ENCODE measurements at places on chromosomes 1 and 21.

- no peak for DNase-seq
Observed at GRCh38 chr1:72435025-72435424, 152.7 kb upstream of the NEGR1 start.

DNA sequence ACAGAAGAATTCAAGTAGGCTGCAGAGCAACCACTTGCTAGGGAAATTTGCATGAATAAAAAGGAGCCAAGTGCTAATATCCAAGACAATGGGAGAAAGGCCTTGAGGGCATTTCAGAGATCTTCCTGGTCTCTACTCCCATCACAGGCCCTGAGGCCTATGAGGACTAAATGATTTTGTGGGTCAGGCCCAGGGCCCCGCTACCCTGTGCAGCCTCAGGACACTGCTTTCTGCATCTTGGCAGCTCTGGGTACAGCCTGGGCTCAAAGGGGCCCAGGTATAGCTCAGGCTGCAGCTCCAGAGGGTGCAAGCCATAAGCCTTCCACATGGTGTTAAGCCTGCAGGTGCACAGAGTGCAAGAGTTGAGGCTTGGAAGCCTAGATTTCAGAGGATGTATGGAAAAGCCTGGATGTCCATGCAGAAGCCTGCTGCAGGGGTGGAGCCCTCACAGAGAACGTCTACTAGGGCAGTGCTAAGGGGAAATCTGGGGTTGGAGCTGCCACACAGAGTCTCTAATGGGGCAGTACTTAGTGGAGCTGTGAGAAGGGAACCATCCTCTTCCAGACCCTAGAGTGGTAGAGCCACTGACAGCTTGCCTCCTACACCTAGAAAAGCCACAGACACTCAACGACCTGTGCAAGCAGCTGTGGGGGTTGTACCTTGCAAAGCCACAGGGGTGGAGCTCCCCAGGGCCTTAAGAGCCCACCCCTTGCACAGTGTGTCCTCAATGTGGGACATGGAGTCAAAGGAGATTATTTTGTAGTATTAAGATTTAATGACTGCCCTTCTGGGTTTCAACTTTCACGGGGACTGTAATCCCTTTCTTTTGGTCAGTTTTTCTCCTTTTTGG lies 13.7 kb upstream of the ACTRT2 start:
- no peak for DNase-seq

- no peak for DNase-seq
Observed at GRCh38 chr1:18557621-18558465, 72.8 kb upstream of the PAX7 start.

GRCh38 chr1:115880981-115881672 lies 40.2 kb upstream of the NHLH2 start:
- no peak for DNase-seq

GRCh38 chr1:181117648-181118449 lies 29.3 kb downstream of the IER5 start:
- no peak for DNase-seq

DNA sequence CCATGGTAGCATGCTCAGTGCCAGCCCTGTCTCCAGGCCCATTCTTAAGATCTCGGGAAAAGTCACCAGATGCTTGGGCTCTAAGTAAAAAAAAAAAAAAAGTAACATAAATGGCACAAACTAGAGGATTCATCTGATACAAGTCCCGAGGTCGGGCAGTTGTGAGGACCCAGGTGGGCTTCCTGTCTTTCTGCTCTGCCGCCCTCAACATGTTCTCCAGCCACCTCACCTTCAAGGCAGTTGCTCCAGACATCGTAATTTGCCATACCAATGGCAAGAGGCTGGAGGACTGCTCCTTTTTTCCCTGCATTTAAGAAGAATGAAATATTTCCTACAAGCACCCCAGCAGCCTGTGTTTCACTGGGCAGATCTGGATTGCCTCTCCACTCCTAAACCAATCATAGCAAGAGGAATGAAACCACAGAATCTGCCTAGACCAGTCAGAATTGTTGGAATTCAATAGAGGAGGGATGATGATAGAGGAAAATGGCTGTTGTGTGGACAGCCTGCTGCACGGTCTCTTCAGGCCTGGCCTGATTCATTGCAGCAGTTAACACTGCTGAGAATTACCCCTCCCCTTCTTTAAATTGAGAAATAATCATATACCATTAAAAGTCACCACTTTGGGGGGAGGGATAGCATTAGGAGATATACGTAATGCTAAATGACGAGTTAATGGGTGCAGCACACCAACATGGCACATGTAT lies 5.4 kb downstream of the HMGN2 start:
- DNase-seq, result no peak

GRCh38 chr1:174358344-174358743 lies 89.4 kb upstream of the GPR52 start:
- DNase-seq, result no peak

- no peak for DNase-seq
Observed at GRCh38 chr1:30321996-30322858, 401.2 kb downstream of the MATN1 start.

DNA sequence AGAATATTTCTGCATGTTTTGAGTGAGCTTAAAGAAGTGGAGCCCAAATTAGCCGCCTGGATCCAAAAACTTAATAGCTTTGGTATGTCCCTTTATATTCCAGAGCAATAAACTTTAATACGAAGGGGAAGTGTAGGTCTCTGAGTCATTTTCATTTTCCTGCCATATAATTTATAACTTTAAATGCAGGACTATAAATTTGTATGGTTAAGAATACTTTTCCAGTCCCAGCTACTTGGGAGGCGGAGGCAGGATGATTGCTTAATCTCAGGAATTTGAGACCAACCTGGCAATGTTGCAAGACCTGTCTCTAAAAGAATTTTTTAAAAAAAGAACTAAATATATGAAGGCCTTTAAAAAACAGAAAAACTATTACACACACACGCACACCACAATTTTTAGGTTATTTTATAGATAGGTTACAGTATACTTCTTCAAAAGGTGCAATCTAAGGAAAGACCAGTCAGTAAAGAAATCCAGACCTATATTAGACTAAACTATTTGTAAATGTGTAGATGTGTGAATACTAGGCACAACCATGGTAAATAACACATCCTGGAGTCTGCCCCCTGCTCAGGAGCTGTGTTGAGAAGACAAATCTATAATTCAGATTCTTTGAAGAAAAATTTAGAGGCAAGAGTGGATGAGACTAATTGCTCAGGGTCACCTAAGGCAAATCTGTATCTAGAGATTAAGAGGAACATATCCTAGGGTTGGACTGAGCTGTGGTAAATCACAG lies 80.3 kb downstream of the TTC3 start:
- DNase-seq, result no peak

DNA sequence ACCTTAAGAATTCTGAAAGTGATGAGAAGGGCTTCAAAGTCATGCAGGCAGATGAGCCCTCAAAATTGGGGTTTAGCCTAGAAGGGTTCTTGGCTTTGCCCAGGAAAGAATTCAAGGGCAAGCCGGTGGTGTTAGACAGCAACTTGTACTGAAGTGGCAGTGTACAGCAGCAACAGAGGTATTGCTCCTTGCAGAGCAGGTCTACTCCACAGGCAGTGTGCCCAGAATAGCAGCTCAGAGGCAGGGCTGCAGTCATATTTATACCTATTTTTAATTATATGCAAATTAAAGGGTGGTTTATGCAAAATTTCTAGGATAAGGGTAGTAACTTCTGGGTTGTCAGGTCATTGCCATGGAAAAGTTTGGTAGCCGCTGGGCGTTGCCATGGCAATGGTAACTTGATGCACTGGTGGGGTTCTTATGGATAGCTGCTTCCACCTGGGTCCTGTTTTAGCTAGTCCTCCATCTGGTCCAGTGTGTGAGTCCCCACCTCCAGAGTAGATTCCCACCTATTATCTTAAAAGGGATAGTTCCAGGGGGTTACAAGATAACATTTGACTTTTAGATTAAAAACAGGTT lies 57.9 kb upstream of the CR2 start:
- DNase-seq, result no peak

- no peak for DNase-seq
Observed at GRCh38 chr1:31101147-31101502, 35.6 kb upstream of the PUM1 start.

DNA sequence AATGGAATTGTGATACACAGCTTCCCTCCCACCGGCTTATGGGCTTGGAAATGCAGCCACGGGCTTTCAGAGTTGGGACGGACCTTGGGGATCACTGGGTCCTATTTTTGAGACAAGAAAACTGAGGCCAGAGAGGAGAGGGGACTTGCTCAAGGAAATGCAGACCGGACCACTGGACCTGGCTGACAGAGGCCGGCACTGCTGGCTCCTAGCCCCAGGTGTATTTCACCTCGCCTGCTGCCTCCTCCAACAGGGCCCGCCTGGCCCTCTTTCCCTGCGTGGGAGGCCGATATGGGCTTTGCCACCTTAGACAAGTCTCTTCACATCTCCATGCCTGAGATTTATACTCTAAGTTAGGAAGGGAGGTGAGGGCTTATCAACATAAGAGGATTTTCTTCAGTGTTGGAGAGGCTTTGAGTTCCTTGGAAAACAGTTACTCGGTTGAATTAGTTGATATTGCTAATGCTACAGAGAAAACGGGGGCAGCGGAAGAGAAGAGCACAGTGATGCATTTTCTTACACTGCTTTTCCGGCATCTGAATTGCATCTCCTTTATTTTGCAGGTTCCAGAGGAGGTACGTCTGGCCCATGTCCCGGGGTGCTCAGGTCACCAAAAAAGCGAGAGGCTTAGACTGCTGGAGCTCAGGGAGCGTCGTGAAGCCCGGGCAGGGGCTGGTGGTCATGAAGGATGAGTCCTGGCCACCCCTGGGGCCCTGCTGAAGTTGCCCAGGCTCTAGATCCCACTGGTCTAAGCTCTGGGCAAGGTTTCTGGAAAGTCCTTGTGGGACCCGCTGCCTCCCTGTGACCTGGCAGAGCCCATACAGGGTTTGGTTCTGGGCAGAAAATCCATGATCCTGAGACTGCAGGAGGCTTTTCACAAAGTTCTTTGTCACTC lies 44.7 kb downstream of the CAPN2 start:
- no peak for DNase-seq

DNA sequence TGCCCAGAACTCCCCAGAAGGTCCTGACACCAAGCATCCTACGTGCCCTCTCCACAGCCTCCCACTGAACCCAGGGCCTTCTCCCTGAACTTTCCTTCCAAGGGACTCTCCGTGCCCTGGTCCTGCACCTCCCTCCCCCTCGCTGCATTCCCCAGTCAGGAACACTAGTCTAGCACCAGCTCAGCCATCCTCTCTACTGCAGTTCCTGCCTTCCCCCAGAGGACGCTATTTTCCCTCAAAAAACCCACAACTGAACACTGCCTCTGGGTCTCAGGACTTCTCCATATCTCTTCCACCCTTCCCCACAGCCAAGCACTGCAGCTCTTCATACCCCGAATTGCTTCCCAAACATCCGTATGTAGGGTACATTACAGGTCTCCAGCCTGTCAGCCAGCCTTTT lies 12.6 kb upstream of the ARTN start:
- no peak for DNase-seq

DNA sequence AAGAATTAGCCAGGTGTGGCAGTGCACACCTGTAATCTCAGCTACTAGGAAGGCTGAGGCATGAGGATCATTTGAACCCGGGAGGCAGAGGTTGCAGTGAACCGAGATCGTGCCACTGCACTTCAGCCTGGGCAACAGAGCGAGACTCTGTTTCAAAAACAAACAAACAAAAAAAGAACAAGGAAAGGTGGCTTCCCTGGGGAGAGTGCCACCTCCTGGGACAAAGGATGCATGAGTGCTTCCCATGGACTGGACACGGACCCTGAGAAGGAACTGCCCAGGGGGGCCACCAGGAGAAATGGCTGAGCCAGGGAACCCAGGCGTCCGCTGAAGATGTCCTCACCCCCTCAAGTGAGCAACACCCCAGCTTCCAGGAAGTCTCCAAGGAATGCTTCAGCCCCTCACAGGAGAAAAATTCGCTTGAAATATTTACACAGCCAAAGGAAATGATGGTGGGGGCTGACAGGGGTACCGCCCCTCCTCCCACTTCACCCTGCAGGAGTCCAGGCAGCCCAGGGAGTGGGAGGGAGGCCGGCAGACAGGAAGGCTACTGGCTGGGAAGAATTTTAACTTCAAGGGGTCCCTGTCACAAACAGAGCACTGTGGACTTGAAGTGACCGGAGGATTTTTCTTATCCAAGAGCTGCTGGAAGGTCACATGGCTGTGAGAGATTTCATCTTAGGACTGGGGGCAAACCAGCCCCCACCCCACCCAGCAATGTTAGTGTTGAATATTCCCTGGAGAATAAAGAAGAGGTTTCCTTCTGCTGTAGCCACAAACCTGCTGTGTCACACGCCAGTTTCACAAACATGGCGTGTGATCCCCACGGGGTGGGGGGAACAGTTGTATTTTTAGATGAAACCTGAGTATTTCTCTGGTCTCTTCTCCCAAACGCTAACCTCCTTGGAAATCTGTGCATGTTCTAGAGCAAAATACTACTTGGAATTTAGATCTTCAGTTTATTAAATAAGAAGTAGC lies 90.8 kb upstream of the SLC25A33 start:
- no peak for DNase-seq

DNA sequence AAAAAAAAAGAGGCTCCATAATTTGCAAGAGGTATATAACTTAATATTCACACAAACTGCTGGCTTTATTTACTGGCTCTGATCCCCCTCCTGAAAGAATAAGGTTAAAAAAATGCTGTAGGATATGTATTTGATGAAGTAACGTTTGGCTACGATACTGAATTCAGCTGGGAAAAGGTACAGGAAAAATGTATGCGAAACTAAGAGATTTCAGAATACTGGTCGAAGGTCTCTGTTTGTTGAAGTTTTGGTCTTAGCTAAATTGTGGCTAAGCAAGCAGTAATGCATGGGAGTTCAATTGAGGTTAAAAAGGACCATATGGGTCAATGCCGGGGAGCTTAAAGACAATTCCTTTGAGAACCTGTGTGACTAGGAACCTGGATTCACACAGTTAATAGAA lies 355.5 kb upstream of the NCAM2 start:
- no peak for DNase-seq

DNA sequence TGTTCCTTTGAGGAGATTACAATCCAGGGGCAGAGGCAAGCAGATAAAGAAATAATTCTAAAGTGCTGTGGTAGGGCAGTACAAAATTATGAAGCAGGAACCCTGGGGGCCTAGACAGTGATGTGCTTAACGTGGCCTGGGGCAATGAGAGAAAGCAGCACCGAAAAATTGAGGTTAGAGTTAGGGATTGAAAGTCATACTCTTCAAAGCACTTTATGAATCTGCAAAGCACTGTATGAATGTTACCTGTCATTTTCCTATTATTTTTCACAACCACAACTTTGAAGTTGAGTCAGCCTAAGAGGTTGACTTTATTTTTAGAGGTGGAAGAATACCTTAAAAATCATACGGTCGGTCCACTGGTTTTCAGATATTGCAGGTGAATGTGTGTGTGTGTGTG lies 183.4 kb upstream of the NFIA start:
- DNase-seq, result no peak

GRCh38 chr1:173427146-173428054 lies 49.7 kb upstream of the PRDX6 start:
- no peak for DNase-seq

DNA sequence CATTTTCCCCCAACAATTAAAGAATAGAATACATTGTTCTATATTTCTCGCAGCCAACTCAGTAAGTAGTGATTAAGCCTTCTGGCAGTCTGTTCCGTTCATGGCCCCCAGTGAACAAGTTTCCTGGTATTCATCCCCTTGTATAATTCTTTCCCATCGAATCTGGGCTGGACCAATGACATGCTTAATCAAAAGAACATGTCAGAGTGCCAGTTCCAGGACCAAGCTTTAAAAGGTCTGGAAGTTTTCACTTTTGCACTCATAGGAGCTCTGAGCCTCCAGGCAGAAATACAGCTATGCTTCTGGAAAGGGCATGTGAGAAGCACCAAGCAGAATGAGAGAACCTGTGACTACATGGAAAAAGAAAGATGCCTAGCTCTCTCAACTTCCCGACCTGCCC lies 22.5 kb upstream of the DPYD start:
- DNase-seq, result no peak
